ENCODE measurements at places on chromosomes 2 and 18.

- DNase-seq, result no peak
These were observed 126.3 kb upstream of the SERTAD2 start for GRCh38 chr2:64780041-64780440.

DNA sequence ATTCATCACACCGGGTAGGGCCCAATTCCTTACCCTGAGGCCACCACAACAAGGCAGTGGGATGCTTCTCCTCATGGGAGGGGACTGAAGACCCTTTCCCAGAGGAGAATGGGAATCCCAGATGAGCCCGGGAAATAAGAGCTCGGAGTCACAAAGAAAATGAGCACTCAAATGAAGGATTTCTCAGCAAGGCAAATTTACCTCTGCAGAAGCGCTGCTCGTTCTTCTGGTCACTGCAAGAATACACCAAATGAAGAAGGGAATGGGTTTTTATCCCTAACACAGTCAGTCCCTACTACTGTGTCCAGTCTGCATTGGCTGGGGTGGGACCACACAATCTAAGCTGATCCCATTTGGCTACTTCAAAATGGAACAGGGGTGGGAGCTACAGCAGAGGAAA lies 35.7 kb upstream of the TRAPPC8 start:
- no peak for DNase-seq

- DNase-seq, result no peak
These were observed 51.3 kb downstream of the C2orf76 start for GRCh38 chr2:119315241-119315925.

DNA sequence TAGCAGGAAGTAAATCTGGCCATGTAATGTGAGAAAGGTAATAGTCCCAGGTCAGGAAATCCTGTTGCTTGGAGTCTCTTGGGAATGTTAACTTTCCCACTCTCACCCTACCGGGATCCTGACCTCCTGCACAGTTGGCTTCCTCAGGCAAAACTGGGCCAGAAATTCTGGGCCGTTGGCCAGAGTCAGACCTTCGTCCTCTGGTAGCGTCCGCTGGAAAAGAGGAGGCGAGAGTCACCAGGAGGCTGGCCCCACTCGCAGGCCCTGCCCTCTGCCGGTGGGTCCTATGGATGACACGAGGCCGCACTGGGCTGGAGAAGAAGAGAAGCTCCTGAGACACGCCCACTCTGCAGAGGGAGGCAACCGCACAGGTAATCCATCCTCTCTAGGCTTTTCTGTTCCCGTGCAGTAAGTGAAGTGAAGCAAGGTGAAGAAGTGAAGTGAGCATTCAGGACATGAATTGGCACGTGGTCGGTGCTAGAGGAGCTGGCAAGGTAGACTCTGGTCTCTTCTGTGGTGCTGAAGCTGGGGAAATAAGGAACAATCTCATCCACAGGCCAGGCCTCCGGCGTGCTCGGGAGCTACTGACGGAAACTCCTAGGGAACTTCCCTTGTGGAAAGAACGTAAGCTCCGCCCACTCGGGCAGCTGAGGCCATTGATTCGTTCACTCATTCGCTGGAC lies 182.7 kb upstream of the GLI2 start:
- no peak for DNase-seq

- no peak for DNase-seq
These were observed 514.4 kb downstream of the MBD2 start for GRCh38 chr18:53710080-53710479.
